Activated CD4-positive, alpha-beta T cell treated with anti-CD3 and anti-CD28 coated beads, Interleukin-2, amount 10 ng/mL, durations not matched to agents 7 days and 5 days (primary cell): ENCODE measurements at places on chromosomes 11 and 22.

GRCh38 chr11:17252704-17253103, 23.8 kb upstream of the NUCB2 start:
- DNase-seq, result no peak

DNA sequence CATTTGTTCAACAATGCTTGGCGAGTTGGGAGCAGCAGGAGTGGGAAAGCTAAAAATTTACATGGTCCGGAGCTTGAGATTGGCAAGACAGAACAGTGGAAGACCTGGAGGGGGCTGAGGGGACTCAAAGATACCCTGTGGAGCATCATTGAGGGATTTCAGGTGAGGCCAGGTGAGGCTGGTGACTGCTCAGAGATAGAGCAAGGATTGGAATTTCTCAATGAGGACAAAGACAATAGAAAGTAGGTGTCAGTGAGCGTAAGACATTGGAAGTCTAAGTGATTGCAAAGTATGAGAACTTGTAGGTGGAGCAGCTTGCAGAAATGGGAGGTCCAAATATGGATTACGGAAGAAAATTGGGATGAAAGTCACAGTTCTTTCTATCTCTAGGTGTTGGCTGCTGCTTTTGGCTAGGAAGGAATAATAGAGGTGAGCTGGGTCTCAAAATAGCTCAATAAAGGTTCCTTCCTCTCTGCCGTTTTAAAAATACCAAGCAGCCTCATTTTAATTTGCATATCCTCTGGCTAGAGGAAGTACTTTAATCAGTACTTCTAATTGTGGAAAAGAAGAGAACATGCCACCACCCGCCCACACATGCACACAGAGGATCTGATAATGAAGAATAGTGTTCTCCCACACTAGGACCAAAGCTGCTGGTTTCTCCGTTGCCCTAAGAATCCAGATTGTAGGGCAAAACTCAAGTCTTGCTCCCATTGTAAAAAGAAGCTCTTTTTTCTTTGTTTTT, 41.8 kb upstream of the SORL1-AS1 start:
- no peak for DNase-seq

DNA sequence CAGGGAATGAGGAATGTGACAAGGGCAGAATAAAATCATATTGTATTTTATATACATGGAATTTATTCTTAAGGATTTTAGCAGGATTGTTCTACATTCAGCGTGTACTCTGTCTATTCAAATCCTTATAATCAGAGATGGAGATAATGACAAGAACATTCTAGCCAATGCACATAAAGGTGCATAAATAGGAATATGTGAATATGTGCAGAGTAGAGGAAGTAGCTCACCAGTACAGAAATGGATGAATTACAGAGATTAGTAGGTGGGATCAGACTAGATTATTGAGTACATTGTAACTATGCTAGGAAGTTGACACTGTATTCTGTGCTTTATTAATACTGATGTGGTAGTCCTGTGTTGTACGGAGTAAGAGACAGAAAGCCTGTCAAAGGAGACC, 1308.8 kb downstream of the FAM181B start:
- no peak for DNase-seq

DNA sequence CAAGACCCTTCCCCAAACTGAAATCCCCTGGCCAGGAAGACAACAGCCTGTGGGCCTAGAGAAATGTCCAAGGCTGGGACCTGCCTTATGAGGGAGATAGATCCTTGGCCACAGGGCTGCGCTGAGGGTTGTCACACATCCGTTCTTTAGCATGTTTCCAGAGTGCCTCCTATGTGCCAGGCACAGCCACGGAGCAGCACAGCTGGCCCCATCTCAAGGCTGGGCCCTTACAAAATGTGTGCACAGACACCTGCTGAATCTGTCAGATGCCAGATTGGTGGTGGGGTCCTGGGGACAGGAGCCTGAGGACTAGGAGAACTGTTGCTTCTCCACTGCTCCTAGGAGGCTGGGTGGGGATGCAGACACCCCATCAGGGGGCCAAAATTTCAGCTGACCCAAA, 11.2 kb downstream of the GRIK4 start:
- DNase-seq, result no peak

GRCh38 chr11:8357891-8358566, 94.4 kb upstream of the LMO1 start:
- no peak for DNase-seq

GRCh38 chr22:32534252-32535235, 59.9 kb downstream of the FBXO7 start:
- DNase-seq, result no peak

DNA sequence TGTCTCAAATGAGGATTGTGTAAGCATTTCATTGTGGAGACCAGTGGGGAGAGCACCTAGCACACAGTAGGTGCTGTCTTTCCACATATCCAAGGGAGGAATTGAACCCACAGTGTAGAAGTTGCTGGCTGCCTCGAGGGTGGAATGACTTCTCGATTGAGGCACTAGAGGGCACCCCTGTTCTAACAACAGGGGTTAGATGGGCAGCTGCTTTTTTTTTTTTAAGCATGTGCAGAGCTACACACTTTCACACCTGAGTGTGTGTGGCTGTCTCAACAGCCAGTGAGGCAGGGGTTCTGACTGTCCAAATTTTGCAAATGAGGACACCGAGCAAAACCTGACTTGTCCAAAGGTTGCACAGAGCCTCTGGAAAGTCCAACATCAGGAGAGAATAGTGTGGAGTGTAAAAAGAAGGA, 118.2 kb upstream of the CRYBB3 start:
- DNase-seq, result peak; percentile 67

- no peak for DNase-seq
Observed at GRCh38 chr11:120011836-120012235, 126.1 kb downstream of the TRIM29 start.

GRCh38 chr11:24637520-24637919, 140.7 kb downstream of the LUZP2 start:
- no peak for DNase-seq

GRCh38 chr11:22583963-22584492, 41.6 kb downstream of the FANCF start:
- no peak for DNase-seq

- DNase-seq, result no peak
Observed at GRCh38 chr11:120124355-120124754, 13.6 kb downstream of the TRIM29 start.

DNA sequence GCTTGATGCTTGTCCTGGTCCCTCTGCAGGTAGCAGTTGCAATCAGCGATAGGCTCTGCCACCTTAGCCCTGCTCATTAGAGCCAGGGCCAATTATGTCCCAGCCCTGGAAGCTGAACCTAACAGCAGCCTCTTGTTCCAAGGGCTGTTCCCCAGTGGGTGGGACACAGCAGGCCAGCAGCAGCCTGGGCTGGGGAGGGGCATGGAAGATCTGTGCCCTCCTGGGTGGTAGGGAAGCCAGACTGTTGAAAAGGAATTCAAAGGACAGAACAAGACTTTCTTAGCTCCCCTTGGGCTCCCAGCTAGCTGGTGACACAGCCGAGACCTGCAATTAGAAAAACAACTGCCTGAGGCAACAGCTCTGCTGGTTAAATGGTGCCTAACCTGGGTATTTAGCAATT, 17.4 kb downstream of the DRD2 start:
- no peak for DNase-seq

DNA sequence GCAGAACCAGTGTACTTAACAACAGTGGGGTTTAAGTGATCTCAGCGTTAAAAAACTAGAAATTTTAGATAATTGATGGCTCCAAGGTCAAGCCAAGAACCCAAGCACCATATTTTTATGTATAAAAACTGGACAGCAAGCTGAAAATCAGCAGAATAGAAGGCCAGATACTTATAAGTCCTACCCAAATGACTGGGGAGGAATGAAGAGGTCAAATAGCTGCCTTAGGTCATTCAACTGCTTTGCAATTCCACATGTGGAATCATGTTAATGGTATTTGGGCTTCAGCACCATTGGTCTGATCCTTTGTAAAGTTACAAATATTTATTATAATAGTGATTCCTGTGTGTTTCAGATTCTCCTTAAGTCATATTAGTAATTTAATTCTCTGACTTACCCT, 108.4 kb downstream of the FAT3 start:
- DNase-seq, result no peak

DNA sequence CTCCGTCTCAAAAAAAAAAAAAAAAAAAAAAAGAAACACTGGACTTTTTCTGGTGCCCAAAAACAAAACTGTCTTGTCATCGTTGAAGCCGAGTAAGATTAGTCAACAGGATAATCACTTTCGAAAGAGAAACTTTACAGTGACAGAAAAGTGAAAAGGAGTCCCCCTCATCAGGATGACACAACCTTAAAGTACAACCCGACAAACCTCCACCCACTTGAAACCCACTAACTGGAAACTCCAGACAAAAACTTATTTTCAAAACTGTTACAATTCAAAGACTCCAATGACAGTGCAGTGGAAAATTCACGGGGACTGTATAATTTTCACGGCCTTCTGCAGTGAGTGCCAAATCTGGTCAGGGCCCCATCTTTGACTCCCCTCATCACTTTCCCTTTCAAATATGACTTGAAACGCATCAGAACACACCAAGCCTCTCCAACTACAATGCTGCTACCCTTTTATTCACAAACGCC, 1.3 kb downstream of the DENND5A start:
- DNase-seq, result peak; percentile 61

GRCh38 chr11:57597461-57597915, at the start of gene SERPING1:
SERPING1 (plus strand) TSS chr11:57597685; CDS start chr11:57598271, 586 bp downstream.
- no peak for DNase-seq

DNA sequence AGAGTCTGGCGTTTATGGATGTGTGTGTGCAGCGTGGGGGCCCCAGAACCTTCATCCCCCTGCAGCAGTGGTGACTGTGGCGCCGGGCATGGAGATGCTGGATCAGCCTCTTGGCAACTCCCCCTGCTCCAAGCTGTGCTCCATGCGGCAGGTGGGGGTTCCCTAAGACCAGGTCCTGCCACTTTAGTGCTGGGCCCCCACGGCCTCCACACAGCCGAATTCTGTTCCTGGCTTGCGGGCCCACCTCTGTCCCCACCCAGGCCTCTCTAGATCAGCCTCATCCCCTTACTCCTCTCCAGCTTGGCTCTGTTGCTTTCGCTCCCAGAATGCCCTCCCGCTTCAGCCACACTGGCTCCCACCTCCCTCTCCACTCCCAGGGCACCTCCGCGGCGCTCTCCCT, 59.6 kb downstream of the TRMU start:
- DNase-seq, result no peak

GRCh38 chr22:19823902-19824211, 30.8 kb downstream of the GNB1L start:
- no peak for DNase-seq

DNA sequence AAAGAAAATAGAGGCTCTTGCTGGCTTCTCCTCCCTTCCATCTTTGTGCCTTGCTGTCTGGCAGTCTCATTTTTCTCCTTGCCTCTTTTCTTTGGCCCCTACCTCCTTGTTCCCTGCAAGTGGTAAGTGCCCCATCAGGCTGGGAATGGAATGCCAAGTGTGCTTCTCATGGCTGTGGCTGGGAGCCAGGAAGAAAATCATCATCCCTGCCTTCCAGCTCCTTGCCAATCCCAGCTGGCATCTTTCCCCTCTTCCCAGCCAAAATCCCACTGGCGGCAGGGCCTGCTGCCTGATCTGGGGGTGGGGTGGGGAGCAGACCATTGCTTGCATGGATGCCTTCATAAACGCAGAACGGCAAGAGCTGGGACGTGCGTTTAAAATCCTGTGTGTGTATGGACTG, 27.0 kb upstream of the SLC25A18 start:
- DNase-seq, result no peak

DNA sequence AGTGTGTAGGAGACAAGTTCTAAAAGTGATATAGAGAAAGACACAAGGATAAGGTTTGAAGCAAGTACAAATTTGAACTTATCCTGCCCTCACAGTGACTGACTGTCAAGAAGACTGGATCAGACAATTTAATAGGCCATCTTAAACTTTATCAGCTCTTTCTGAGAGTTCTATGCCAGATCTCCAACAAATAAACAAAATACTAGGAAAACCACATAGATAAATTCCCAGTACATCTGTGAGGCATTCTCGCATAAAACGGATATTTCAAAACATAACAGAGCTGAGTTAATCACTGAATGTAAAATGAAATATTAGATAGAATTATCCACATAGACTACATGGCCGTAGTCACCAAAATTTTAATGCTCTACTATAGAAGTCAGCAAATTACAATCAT, 120.9 kb upstream of the LUZP2 start:
- DNase-seq, result no peak

DNA sequence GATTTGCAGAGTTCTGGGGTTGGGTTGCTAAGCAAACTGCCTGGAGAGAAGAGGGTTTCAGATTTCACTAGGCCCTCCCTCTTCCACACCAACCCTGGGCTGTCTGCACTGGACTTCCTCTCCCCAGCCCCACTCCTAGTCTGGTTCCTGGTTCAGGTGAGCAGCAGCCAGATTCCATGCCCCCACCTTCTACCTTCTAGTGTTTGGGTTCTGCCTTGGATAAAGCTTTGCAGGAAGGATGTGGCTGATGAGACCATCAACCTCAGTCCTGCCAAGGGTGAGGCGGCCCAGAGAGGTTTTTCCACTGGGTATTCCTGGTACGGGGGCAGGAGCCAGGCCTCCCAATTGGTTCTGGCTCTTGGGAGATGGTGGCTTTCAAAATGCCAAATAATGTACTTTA, 68.3 kb downstream of the BCR start:
- DNase-seq, result no peak

DNA sequence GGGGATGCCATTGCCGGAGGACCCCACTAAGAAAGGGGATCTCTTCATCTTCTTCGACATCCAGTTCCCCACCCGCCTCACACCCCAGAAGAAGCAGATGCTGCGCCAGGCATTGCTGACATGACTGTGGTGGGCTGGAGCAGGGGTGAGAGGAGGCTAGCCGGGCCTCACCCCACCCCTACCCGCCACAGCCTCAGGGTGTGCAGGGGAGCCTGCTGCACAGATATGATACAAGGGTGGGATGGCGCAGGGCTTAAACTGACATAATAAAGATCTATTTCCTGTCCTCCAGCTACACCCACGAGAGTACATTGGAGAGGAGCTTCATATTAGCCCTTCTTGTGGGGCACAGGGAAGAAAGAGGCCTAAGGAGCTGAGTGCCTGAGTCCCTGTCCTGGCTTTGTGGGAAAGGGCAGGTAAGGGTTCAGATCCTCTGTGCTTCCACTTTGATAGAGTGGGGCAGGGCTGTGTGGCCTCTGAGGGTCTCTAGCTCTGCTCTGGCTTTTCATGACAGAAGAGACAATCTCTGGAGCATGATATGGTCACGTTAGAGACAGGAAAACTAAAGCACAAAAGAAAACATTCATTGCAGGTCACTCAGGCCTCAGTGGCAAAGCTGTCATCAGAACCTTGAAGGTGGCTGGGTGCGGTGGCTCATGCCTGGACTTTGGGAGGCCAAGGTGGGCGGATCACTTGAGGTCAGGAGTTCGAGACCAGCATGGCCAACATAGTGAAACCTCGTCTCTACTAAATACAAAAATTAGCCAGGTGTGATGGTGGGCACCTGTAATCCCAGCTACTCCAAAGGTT, 12.4 kb downstream of the UCP2 start:
- peak; percentile 35 for DNase-seq

GRCh38 chr11:97742717-97743116, 1278.0 kb upstream of the CNTN5 start:
- DNase-seq, result no peak

- DNase-seq, result no peak
Observed at GRCh38 chr11:102046841-102047240, 396 bp upstream of the CFAP300 start.

GRCh38 chr11:27497284-27497866, 9.2 kb downstream of the LIN7C start:
- no peak for DNase-seq

- no peak for DNase-seq
Observed at GRCh38 chr22:37208401-37209139, 3.7 kb downstream of the SSTR3 start.
